ENCODE measurements at places on chromosomes 4 and X.

- DNase-seq, result no peak
Observed at GRCh38 chrX:104568304-104568915, 2.4 kb downstream of the IL1RAPL2 start.

DNA sequence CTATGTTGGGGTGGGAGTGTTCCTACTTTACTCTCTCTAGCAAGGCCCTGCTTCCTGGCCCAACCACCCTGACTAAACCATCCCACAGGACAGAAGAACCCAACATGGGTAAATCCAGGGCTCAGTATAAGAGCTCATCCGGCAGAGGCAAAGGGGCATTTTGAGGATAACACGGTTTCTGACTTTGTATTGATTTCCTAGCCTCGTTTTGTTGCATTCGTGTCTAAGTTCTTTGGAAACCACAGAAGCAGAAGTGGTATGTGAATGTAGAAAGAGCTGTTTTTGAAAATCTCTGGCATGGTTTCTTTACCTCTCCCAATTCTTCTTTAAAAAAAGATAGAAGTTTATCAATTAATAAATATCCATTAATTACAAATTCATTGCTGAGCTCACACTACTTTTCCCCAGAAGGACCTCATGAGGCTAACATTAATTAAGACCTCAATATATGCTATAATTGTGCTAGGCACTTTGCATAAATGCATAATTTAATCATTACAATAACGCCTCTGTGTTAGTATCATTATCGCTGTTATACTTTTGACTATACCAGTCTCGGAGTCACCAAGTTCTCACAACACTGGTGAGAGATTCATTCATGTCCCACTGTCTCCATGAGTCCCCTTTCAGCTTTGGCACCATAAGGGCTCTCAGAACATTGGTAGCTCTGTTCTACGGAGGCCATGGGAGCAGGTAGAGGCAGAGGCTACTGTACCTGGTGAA, 5.8 kb upstream of the CLNK start:
- DNase-seq, result no peak

DNA sequence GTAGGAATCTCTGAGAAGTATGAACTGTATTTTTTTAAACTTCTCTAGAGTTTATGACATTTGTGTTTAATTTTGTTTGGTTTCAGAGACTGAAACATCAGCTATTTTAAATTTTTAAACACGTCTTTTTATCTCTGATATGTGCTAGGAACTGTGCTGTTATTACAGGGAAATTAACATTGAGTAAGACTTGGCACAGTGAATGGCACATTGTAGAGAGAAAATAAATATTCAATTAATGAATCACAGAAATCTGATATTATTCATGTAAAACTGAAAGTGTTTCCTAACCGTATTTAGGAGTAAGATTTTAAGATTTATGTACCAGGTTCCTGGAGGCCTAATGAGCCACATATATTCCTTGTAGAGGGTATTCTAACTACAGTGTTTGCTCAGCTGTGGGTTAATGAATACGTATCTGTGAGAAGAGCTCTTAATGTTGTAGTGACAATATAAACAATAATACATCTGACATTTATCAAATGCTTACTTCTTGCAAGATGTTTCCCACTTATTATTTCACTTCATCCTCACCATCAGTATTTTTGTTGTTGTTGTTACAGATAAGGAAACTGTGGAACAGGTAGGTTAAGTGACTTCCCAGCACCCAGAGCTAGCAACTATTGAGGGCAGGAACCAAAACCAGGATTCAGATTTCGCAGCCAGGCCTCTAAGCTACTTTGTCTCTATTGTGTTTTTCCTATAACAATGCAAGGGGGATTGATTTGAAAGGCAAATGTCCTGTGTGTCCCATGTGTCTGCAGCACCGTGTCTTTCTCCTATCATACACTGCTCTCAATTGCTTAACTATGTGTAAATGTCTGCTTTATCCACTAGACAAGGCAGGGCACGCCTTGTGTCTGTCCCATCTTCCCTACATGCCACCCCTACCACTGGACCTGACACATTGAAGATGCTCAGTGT, 121.1 kb upstream of the FAM9C start:
- no peak for DNase-seq

GRCh38 chr4:62096881-62097280, 896.8 kb downstream of the ADGRL3 start:
- DNase-seq, result no peak
